ENCODE measurements at places on chromosomes 7 and 10.

DNA sequence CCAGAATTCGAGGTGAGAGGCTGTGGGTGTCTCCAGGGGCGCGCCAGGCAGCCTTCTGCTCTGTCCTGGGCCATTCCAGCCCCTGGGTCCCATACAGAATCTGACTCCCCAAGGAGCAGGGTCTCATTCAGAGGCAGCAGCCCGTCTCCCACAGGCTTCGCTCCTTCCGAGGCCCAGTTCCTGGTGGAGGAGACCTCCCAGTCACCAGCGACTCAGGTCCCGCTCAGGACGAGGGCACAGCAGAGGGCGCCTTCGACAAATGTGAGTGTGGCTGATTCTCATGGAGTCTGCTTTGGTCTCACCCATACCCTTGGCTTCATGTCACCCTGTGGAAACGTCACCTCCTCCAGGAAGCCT lies 81.8 kb upstream of the GPR26 start:
- DNase-seq: no peak

DNA sequence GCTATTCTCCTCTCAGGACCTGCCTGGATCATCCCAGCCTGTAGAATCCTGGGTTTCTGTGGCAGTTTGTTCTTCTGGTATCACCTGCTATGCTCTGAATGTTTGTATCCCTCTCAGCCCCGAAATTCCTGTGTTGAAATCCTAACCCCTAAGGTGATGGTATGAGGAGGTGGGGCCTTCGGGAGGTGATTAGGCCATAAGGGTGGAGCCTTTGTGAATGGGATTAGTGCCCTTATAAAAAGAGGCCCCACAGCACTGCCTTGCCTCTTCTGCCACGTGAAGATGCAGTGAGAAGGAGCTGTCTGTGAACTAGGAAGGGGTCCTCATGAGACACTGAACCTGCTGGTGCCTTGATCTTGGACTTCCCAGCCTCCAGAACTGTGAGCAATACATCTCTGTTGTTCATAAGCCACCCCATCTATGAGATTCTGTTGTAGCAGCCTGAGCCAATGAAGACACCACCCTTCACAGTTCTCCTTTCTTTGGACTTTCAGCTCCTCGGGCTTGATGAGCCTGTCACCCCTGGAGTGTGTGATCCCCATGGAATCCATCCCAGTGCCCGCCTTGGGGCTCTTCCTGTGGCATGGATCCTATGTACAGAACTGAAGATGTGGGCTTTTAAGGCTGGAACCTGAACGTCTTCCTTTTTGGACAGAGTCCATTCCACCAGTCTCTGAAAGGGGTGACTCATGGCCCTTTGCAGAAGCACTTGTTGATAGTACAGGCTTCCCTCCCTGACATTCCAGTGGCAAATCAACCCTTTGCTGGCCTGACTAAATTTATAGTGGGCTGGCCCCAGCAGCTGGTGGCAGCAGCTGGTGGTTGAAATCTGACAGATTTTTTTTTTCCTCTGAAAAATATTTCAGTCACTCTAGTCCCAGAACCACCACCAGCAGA lies 138.0 kb downstream of the TACC2 start:
- DNase-seq: no peak

- no peak for DNase-seq
These were observed 300.0 kb downstream of the PLXNA4 start for GRCh38 chr7:132276234-132276630.

- no peak for DNase-seq
These were observed 84.3 kb downstream of the TCERG1L start for GRCh38 chr10:131227163-131227740.

DNA sequence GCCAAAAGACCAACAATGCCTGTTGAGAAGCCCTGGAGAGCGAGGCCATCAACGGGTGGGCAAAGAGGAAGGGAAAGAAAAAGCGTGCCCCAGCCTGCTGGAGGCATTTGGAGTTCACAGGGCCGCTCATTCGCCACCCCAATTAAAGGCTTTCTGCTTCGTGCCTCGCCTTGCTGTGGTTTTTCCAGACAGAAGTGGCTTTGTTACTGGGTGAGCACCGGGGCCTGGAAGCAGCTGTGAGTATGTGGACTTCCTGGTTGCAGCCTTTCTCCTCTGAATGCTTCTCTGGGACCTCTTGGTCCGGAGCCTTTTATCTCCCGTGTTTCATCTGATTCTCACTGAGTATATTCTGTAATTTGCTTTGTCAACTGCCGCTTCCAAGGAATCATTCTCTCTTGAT lies 118.1 kb upstream of the EGR2 start:
- DNase-seq: no peak

GRCh38 chr7:46850563-46851330 lies 731.2 kb downstream of the TNS3 start:
- no peak for DNase-seq

DNA sequence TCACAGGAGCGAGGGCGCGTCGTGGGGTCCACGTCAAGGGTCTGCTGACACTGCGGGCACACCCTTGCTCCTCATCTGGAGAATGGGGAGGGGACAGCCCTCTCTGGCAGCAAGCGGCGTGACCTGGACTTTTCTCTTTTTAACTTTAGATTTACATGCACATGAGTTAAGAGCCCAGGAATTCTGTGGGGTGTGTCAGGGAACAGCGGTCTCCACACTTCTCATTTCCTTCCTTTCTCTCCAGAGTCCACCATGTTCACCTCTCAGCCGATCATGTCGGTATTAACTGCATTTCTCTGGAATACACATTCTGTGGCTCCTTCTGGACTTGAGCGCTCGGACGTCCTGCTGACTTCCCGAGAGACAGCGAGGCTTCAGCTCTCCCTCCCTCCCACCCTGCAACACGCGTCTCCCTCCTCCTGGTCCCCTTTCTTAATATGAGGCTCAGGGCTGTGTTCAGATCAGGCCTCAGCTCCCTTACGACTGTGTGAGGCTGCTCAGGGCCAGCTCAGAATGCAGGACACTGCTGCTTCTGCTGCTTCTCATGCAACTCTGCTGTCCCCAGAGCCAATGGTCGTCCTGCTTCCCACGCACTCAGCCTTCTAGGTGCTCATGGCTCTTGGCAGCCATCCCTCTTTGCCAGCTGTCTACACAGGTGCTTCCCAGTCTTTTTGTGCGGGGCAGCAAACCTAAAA lies 261.3 kb downstream of the ELFN1 start:
- no peak for DNase-seq

DNA sequence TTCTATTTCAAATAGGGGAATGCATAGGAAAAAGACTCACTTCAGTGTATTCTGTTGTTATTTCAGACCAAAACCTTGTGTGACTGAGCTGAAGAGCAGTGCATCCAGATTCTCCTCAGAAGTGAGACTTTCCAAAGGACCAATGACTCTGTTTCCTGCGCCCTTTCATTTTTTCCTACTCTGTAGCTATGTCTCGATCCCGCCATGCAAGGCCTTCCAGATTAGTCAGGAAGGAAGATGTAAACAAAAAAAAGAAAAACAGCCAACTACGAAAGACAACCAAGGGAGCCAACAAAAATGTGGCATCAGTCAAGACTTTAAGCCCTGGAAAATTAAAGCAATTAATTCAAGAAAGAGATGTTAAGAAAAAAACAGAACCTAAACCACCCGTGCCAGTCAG lies 12.0 kb downstream of the TET1 start:
- DNase-seq: no peak

DNA sequence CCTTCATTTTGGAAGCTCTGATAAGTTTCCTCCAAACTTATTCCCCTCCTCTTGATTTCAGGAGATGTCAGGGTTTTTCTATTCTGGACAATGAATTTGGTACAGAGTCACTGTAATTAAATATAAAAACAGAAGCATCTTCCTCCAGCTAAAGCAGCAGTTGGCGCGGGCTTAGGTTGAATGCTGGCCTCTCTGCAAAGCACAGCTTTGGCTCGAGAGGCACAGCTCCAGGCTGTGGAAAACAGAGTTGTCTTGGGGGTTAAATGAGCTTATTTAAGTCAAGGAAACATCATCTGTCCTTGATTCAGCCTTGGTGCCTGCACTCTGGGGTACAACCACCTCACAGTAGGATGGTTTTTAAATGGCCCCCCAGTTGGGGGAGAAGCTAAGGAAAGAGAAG lies 35.0 kb upstream of the PDCD4 start:
- DNase-seq: no peak

DNA sequence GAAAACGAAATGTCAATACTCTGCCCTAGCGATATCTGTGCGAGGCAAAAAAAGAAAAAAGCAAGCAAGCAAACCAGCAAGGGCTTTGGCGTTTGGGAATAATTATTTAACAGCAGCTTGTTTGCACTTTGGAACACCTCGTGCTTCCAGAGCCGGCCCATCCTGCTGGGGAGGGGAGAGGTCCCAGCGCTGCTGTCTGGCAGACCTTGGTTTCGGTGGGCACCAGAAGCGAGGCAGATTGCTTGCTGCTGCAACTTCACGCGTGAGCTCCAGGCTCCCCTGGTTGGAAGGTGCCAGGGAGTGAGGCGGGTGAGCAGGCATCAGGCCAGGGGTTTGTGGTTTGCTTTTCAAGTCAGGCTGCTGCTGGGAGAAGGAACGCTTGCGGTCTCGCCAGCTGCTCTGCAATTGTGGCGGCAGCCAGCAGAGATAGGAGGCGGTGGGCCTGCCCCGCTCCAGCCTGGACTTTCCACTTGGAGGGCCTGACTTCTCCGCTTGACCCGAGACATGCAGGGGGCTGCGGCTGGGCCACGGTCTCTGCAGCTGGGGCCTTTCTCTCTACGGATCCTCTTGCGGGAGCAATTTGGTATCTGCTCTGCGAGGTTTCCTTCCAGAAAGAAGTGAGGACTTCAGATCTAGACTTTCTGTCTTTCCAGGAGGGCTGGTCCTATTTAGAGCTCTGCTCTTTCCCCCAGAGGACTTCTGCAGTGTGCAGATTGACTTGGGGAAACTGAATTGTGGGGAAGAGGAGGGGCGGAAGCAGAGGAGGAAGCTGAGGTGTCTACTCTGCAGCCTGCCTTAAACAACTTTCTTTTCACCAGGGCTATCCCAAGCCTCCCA lies 131.4 kb downstream of the PRPF18 start:
- peak; percentile 10 for DNase-seq

- DNase-seq: no peak
These were observed 7.3 kb upstream of the CRPPA start for GRCh38 chr7:16428672-16429071.

DNA sequence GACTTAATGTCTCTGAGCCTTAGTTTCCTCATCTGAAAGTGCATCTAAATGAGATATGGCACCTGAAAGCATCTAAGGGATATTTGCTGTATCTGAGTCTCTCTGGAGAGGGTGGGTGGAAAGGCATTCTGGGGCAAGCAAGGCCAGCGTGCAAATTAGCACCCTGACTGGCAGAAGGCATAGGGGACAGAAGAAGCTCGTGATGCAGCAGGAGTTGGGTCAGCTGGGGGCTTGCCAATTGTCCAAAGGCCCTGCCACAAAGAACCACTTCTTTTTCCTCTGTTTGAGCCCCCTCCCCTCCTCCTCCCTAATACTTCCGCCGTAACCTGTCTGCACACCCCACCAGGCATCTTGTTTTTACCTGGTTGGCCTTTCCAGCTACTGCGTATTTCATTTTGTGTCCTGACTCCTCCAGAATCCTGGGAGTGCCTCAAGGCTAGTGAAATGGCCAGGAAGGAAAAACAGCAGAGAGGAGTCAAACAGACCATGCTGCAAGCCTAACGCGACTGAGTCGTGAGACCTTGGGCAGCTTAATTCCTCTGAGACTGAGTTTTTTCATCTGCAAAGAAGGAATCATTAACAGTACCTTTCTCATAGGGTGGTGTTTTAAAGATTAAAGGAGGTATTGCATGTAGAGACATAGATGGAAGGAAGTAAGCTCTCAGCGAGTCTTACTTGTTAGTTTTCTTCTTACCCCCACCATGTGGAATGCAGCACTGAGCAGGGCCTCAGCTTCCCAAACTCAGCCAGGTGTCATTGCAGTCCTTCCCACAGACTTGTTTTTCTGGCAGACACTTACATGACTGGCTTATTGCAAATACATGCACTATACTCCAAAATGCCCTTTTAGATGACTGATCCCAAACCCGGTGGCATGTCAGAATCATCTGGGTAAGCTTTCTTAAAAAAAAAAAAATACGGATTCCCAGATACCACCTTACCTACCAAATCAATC lies 49.1 kb upstream of the MXI1 start:
- no peak for DNase-seq

- peak; percentile 27 for DNase-seq
These were observed 102.2 kb downstream of the RBM20 start for GRCh38 chr10:110746254-110746826.

GRCh38 chr10:84360637-84361365 lies 32.4 kb downstream of the CCSER2 start:
- DNase-seq: no peak

GRCh38 chr10:126931544-126931943 lies 26.3 kb downstream of the DOCK1 start:
- DNase-seq: no peak

GRCh38 chr10:121281576-121281975 lies 316.7 kb downstream of the FGFR2 start:
- no peak for DNase-seq

GRCh38 chr7:11185179-11185815 lies 211.6 kb downstream of the PHF14 start:
- no peak for DNase-seq

DNA sequence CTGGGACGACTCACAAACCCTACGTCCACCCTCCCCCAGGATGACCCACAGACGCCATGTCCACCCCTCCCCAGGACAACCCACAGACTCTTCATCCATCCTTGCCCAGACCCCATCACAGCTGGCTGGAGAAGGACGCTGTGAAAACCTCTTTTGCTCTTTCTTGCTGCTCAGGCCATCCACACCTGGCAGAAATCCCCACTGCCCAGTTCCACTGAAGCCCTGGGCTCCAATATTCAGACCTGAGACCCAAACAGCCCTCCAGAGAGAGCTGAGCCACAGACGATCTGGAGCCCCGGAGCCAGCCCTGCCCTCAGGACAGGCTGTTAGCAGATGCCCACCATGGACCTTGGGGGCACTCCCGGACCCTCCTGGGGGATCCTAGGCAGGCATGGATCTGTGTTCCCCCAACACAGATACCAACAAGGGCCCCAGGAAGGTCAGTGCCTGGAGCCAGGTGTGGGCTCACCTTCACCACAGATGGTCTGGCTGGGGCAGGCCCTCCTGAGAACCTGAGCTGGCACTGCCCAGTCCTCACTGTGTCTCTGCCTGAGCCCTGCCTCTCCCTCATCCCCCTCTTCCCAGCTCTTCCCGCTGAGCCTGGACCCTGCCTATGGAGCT lies 226.2 kb downstream of the PTPRN2 start:
- no peak for DNase-seq

DNA sequence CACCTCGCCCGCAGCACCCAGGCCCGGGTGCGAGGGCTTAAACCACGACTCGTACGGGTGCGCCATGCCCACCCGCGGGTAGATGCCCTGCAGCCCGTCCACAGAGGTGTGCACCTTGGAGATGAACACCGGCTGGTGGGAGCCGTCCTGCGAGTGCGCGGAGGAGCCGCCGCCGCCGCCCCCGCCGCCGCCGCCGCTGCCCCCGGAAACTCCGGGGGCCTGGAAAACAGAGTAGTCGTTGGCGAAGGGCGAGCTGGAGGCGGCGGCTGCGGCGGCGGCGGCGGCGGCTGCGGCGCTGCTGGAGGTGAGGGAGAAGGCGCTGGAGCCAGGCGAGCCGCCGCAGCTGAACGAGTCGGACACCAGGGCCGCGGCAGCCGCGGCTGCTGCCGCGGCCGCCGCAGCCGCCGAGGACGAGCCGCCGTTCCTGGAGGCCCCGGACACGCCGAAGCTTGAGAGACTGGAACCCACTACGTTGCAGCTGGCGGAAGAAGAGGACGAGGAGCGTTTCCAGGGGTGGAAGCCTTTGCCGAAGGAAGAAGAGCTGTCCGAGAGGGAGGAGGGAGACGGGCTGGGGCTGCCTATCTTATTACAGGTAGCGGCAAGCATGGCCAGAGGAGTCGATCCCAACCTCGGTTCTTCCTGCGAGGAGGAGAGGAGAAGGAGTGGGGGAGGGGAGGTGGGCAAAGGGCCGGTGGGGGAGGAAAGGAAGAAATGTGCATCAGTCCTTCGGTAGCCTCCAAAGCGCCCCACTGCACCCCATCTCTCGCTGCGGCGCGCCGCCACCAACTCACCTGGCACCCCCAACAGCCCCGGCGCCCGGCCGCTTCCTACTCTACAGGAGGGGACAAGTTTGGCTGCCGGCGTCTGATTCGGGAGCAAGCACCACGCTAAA lies 1.3 kb downstream of the SP8 start:
- DNase-seq: no peak

All from activated T-helper 2 cell treated with anti-CD3 and anti-CD28 coated beads, Interferon-gamma antibody, Interleukin-2, Interleukin-4, amounts not matched to agents 10 μg/mL and 5 μg/mL and 100 μg/mL, durations not matched to agents 14 hours and 24 hours and 36 hours (primary cell).